RWPE1 (cell line): ENCODE measurements at places on chromosomes 4 and X.

DNA sequence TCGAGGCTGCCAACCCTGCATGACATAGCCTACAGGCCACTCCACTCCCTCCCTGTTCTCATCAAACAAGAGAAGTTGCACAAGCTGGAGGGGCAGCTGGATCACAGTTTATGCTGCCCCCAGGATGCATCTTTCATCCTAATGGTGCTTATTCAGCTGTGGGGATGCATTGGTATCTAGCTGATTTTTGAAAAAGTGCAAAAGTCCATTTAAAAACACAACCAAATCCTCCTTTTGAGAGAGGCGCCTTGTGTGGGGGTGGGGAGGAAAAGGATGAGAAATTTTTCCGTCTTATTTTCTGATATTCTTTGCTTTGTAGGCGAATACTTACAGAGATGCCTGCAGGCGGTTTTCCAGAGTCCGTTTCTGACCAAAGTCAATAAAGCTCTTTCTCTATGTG lies 276.4 kb upstream of the BOD1L1 start:
- DNase-seq: no peak

DNA sequence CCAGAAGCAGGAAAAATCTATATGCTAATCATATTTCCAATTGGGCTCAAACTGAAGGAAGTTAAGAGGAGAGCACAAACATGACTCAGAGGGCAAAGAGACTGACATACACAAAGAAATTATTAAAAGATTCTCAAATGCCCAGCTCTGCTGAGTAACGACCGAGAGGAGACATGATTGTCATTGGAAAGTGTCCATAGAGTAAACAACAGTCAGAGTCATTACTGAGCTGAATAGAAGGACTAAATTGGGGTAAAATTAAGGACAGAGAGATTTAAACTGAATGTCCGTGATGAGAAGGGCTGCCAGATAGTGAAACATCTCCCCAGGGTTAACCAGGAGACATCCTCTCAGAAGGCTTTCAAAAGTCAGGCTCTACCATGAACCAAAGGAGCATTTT lies 111.2 kb upstream of the GALNT7 start:
- no peak for DNase-seq

DNA sequence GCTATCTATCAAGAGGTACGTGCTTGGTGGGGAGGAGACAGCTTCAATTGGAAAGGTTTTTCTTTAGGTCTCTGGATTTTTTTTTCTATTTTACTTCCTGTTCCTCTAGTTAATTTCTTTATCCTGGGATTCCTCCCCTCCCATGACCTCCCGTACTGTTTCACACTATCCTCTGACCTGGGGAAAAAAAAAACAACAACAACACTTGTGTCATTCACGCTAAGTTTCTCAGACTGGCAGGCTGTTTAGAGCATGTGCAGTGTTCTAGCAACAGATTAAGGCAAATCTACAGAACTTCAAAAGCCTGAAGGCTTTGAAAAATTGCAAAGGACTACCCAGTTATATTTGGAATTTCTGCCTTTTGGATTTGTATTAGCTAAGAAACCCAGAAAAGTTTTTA lies 358.4 kb downstream of the ARHGAP24 start:
- no peak for DNase-seq

DNA sequence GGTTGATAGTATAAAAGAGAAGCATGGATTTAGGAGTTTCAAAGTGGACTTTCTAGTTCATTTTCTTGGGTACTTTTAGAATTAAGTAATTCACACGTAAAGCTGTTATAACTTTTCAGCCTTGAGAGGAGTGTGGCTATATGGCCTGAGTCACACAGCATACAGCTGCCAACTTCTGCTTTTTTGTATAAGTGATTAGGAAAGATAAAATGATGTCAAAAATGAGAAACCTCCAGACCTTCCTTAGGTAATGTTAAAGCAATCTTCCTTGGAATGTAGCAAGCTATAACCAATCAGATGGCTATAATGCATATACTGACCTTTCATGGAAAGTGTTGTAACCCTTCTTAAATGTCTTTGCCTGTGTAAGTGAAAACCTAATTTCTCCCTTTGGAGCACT lies 39.2 kb downstream of the RAB40AL start:
- DNase-seq: no peak

DNA sequence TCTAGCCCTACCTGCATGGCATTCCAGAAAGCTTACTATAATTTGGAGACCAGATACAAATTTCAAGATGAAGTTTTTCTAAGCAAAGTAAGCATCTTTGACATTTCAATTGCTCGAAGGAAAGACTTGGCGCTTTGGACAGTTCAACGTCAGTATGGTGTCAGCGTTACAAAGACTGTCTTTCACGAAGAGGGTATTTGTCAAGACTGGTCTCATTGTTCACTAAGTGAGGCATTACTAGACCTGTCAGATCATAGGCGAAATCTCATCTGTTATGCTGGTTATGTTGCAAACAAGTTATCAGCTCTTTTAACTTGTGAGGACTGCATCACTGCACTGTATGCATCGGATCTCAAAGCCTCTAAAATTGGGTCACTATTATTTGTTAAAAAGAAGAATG lies 17.6 kb downstream of the THAP9 start:
- no peak for DNase-seq
